ENCODE measurements at places on chromosomes 4 and X. TPM values are rescaled to one million over a fixed set of nuclear protein-coding genes. Genes with fewer than 3 reads are reported as not detected.

The SLC10A4 gene
- polyA plus RNA-seq = 0.29 TPM

The EDA2R gene
- polyA plus RNA-seq = 0.04 TPM

The DOK7 gene
- polyA plus RNA-seq = 17.3 TPM

The COX7B2 gene
- not detected for polyA plus RNA-seq

The MAGEB2 gene
- polyA plus RNA-seq = not detected

The CPZ gene
- polyA plus RNA-seq = 0.30 TPM

The MAGEA12 gene
- not detected for polyA plus RNA-seq

The KLKB1 gene
- 0.44 TPM for polyA plus RNA-seq

The STATH gene
- polyA plus RNA-seq = not detected

The TXK gene
- polyA plus RNA-seq = 0.07 TPM

The HTN1 gene
- polyA plus RNA-seq = not detected

The TASL gene
- polyA plus RNA-seq = not detected

The TCEAL5 gene
- not detected for polyA plus RNA-seq

The SRPX2 gene
- 2.8 TPM for polyA plus RNA-seq

The CXorf49 gene
- polyA plus RNA-seq = not detected

The FAM9B gene
- not detected for polyA plus RNA-seq

The CENPE gene
- polyA plus RNA-seq = 0.07 TPM

The PRDM8 gene
- polyA plus RNA-seq = 0.79 TPM

The SFRP2 gene
- 0.25 TPM for polyA plus RNA-seq

The HAND2 gene
- polyA plus RNA-seq = 0.13 TPM

The KLB gene
- 0.13 TPM for polyA plus RNA-seq

The MGAT4D gene
- not detected for polyA plus RNA-seq

The TGIF2LX gene
- not detected for polyA plus RNA-seq

The VSIG4 gene
- polyA plus RNA-seq = 6.7 TPM

The MAGEE2 gene
- not detected for polyA plus RNA-seq

The ADD1 gene
- 124 TPM for polyA plus RNA-seq

The DNASE1L1 gene
- polyA plus RNA-seq = 71.1 TPM

The FAM47B gene
- not detected for polyA plus RNA-seq

The EIF1AX gene
- 129 TPM for polyA plus RNA-seq

The MAGED4B gene
- 0.39 TPM for polyA plus RNA-seq

The LRIT3 gene
- 0.03 TPM for polyA plus RNA-seq

The EGF gene
- polyA plus RNA-seq = 29.9 TPM

The UCP1 gene
- polyA plus RNA-seq = not detected

The MAGED4 gene
- 0.34 TPM for polyA plus RNA-seq

The CCDC149 gene
- 7.5 TPM for polyA plus RNA-seq

The F11 gene
- polyA plus RNA-seq = not detected

The MGARP gene
- 2.1 TPM for polyA plus RNA-seq

The FOXP3 gene
- 0.03 TPM for polyA plus RNA-seq

The TENM3 gene
- polyA plus RNA-seq = 0.83 TPM

The AFAP1 gene
- 1.8 TPM for polyA plus RNA-seq

The TLR10 gene
- polyA plus RNA-seq = 0.01 TPM

The ABCG2 gene
- 0.10 TPM for polyA plus RNA-seq

The PDE5A gene
- 4.3 TPM for polyA plus RNA-seq

The MAGEA1 gene
- polyA plus RNA-seq = not detected

The RHOXF2 gene
- polyA plus RNA-seq = not detected

The NWD2 gene
- polyA plus RNA-seq = 0.01 TPM

The GSX2 gene
- not detected for polyA plus RNA-seq

Data from psoas muscle (tissue), 8 donors.